Nasal cavity respiratory epithelium epithelial cell of viscerocranial mucosa (primary cell): ENCODE measurements at places on chromosomes 6 and 20. TPM values are rescaled to one million over a fixed set of nuclear protein-coding genes. Genes with fewer than 3 reads are reported as not detected.

C6orf141 gene
- total RNA-seq, result 22.3 and 22.6 TPM in 2 replicates

TP53TG5 gene
- not detected in 2 replicates for total RNA-seq

CASS4 gene
- under 0.01 and 0.64 TPM in 2 replicates for total RNA-seq

SLC32A1 gene
- total RNA-seq, result not detected in 2 replicates

CTAGE9 gene
- total RNA-seq, result not detected in 2 replicates

SRSF12 gene
- total RNA-seq, result 0.34 and 0.36 TPM in 2 replicates

MYB gene
- under 0.01 and 0.36 TPM in 2 replicates for total RNA-seq

HEY2 gene
- 0.34 and 0.36 TPM in 2 replicates for total RNA-seq

KPNA5 gene
- total RNA-seq, result 3.1 and 5.5 TPM in 2 replicates

FAM184A gene
- total RNA-seq, result 0.07 and 0.34 TPM in 2 replicates

AKAP12 gene
- total RNA-seq, result 2.1 and 13.6 TPM in 2 replicates

EDN3 gene
- total RNA-seq, result not detected in 2 replicates

KIAA0408 gene
- not detected in 2 replicates for total RNA-seq

SYCP2 gene
- total RNA-seq, result under 0.01 and 0.43 TPM in 2 replicates

SLC17A9 gene
- total RNA-seq, result 0.28 TPM in 1 of 2 replicates, not detected in the other

SAMD5 gene
- 1.4 TPM in 2 replicates for total RNA-seq

TMEM217 gene
- 0.68 and 1.5 TPM in 2 replicates for total RNA-seq

MLN gene
- total RNA-seq, result not detected in 2 replicates

CCN6 gene
- total RNA-seq, result not detected in 2 replicates

TTK gene
- 0.14 and 0.34 TPM in 2 replicates for total RNA-seq

SNRNP48 gene
- 9.9 and 10.0 TPM in 2 replicates for total RNA-seq

DCBLD1 gene
- 33.8 and 80.2 TPM in 2 replicates for total RNA-seq

BLOC1S5 gene
- total RNA-seq, result 13.8 and 14.0 TPM in 2 replicates

MAPK14 gene
- 44.4 and 70.5 TPM in 2 replicates for total RNA-seq
